Amniotic epithelial cell (primary cell): ENCODE measurements at places on chromosomes 1 and 21.

- DNase-seq = no peak
These were observed 10.1 kb upstream of the ACTRT2 start for GRCh38 chr1:3011127-3011526.

GRCh38 chr1:102897557-102897956 lies 210.8 kb downstream of the COL11A1 start:
- DNase-seq = peak; percentile 79

DNA sequence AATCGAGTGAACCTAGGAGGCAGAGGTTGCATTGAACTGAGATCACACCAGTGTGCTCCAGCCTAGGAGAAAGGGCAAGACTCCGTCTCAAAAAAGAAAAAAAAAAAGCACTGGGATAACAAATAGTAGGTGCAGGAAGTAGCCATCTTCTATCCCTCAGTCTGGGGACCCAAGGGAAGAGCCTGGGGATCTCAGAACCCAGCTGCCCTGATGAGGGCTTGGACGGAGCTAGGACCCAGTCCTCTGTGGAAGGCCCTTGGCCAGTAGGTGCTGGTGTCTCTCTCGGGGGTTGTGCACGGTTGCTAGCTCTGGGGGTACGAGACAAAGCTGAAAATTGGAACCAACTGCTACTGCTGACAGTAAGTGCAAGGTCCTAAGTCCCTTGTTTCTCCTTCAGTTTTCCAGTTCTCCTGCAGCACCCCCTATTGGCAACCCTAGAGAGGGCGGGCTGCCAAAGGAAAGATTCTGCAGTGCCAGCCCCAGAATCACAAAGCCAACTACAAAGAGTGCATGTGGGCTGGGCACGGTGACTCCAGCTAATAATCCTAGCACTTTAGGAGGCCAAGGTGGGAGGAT lies 57.6 kb upstream of the KIF1B start:
- DNase-seq = peak; percentile 47

GRCh38 chr1:216183454-216183853 lies 239.8 kb downstream of the USH2A start:
- DNase-seq = no peak

- DNase-seq = no peak
These were observed 217.6 kb downstream of the POTED start for GRCh38 chr21:13827201-13827600.

DNA sequence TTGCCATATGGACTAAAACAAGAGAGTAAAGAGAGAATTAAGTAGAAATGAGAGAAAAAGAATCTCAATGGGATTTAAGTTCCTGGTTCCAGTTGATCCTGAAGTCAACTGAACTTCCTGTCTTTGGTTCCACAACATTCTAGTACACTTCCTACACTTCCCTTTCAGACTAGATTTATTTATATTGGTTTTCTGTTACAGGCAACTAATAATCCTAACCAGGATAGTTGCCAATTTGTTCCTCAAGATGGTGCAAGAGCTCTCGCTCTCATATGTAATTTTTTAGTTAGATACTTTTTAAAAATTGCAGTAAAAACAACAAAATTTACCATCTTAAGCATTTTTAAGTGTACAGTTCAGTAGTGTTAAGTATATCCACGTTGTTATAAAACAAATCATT lies 28.8 kb upstream of the TRIM45 start:
- no peak for DNase-seq

GRCh38 chr1:55635856-55636255 lies 420.7 kb upstream of the USP24 start:
- DNase-seq = no peak

- no peak for DNase-seq
These were observed 56.2 kb upstream of the DPH5 start for GRCh38 chr1:101081496-101082488.

DNA sequence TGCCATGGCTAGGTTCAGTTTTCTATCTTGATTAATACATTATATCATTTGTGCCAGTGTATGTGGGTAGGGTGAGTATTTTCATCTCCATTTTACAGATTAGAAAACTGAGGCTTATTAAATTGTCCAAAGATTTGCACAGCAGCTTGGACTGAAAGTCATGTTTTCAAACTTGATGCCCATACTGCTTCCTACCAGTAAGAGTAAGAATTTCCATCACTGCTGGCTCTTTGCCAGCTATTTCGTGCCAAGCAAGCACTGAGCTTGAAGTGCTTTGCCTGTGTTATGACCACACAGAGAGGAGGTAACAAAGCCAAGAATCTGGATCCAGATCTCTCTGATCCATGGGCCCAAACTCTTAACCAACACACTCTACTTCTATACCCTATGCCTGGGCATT lies 295.0 kb downstream of the VAV3 start:
- DNase-seq = no peak

DNA sequence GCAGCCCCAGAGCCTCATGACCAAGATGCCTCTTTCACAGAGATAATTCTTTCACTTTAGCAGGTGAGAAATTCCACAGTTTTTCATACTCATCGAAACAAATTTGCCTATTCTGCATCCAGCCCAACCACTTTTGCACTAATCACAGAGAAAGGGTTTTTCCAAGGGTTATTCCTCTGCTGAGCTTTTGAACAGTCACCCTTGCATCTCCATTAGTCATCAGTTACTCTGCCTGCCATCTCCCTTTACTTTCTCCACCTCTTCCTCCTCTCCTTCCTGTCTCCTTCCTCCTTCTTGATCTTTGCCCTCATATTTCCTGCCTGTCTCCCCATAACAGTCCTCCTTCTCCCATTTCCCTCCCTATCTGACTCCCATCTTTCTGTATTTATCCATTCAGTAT lies 43.9 kb downstream of the FH start:
- DNase-seq = no peak

- peak; percentile 65 for DNase-seq
These were observed 9.5 kb upstream of the B3GALNT2 start for GRCh38 chr1:235513495-235514366.

DNA sequence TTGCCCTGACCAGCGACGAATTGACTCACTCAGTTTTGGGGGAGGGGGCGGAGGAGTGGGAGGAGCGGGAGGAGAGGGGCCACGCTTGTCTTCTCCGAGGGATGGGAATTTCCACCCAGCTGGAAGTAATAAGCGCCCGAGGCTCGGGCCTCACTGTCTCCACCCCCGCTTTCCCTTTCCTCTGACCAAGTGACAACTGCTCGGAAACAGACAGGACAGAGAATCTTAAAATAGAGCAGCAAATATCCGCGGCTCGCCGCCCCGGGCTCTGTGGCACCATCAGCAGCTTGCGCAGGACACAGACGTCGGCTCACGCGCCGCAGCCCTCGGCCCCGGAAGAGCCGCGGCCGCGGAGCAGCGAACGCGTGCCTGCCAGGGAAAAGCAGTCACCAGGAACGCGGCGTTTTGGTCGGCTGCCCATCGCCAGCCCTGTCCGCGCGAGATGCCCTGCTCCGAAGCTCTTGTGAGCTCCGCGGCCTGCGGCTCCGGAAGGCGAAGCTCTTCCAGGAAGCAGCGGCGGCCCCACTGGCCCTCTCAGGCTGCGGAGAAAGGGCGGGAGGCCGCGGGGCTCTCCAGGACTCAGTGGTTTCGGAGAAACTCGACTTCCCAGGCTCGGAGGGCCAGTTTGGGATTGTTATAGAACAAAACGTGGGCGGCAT lies 10.7 kb upstream of the RGS16 start:
- peak; percentile 62 for DNase-seq
